Endodermal cell (in vitro differentiated cells): ENCODE measurements at places on chromosomes 2 and 18.

DNA sequence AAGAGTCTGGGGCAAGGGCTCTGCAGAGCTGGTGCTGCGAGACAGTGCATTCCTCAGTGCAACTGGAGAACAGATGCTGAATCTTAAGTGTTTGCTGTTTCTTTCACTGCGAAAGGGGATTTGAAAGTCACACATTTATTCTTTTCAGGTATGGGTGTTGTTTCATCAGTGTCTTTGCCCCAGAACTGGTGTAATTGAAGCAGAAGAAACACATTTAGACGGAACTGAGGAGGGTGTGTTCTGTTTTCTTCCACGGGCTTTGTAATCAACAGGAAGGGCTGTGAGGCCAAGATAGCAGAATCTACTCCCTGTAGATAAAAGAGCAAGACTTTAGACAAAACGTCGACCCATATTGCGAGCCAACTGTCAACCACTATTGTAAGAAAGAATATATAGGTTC is 151.9 kb downstream of the EPHA4 start:
- H3K27me3 ChIP-seq, result no peaks in the 10 kb centered on the region
- DNase-seq, result no peak
- H3K36me3 ChIP-seq, result peaks cover 74% of the 10 kb centered on the region
- no peaks in the 10 kb centered on the region for H3K4me1 ChIP-seq
- no peak overlapping the region for H3K4me3 ChIP-seq

DNA sequence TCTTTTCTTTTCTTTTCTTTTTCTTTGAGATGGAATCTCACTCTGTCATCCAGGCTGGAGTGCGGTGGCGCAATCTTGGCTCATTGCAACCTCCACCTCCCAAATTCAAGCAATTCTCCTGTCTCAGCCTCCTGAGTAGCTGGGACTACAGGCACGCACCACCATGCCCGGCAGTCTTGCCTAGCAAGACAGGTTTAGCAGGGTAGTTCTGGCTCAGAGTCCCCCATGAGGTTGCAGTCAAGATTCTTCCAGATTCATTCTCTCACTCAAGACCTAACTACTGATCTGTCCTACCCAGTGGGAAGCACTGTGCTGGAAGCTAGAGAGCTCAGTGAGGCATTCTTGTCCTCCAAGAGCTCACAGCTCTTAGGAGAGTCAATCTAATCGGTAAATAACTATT is 17.6 kb upstream of the ZAP70 start:
- no peaks in the 10 kb centered on the region for H3K36me3 ChIP-seq
- no peak overlapping the region for H3K27ac ChIP-seq
- H3K4me3 ChIP-seq, result no peak overlapping the region
- peaks cover 2% of the 10 kb centered on the region for H3K4me1 ChIP-seq
- peak; percentile 44 for DNase-seq

GRCh38 chr2:24793761-24794435 is 673 bp downstream of the CENPO start:
- H3K4me3 ChIP-seq, result peak overlapping the region; percentile 93
- H3K4me1 ChIP-seq, result no peaks in the 10 kb centered on the region
- DNase-seq, result no peak
- H3K27ac ChIP-seq, result peak overlapping the region; percentile 95

GRCh38 chr2:232501331-232501771 is 13.7 kb upstream of the ECEL1 start:
- DNase-seq, result no peak
- no peak overlapping the region for H3K4me3 ChIP-seq
- peaks cover 49% of the 10 kb centered on the region for H3K27me3 ChIP-seq
- peaks cover 3% of the 10 kb centered on the region for H3K4me1 ChIP-seq

DNA sequence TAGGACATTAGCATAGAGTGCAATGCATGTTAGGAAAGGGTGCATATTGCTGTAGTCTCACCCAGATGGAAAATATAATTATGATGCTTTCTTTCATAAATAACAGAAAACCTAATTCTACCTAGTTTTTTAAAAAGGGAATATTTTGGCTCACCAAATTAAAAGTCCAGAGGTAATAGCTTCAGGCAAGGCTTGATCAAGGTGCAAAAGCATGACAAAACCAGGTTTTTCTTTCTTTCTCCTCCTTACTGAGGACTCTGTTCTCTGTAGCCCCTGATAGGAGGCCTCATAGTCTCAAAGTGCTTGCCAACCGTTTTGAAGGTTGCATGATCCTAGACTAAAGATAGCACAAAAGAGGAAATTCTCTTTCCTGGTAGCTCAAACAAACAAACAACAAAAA is 349.9 kb downstream of the CTNNA2 start:
- H3K27ac ChIP-seq, result no peak overlapping the region
- no peak for DNase-seq
- H3K4me1 ChIP-seq, result peaks cover 2% of the 10 kb centered on the region
- no peaks in the 10 kb centered on the region for H3K27me3 ChIP-seq

DNA sequence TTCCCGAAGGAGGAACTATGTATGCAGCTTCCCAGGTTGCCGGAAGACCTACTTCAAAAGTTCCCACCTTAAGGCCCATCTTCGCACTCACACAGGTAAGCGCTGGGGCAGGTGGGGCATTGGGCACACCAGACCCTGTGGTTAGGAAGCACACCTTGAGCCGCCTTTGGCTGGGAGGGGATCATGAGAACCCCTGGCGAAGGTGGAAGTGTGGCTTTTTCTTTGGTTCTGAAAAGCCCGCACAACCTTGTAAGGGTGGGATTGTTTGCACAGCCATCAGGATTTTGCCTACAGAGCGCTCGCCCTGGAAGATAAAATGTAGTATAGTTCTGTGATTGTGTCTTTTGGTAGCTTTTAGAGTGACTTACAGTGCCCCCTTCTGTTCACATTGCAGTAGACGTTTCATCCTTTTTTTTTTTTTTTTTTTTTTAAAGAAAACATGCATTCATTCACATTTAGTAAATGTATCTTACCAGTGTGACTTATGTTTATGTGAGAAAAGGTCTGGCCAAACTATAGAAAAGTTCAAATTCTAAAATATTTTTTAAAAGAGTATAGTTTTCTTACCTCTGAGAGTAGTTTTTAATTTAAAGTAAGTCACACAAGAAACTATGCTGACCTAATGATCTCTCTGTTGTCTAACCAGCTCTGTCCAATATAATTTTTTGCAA is 5.3 kb downstream of the KLF11 start:
- no peak overlapping the region for H3K27ac ChIP-seq
- H3K4me3 ChIP-seq, result no peak overlapping the region
- DNase-seq, result peak; percentile 63
- H3K27me3 ChIP-seq, result no peaks in the 10 kb centered on the region
- H3K4me1 ChIP-seq, result no peaks in the 10 kb centered on the region

- H3K36me3 ChIP-seq, result no peaks in the 10 kb centered on the region
- H3K4me3 ChIP-seq, result no peak overlapping the region
- no peak for DNase-seq
- H3K27ac ChIP-seq, result no peak overlapping the region
- H3K27me3 ChIP-seq, result no peaks in the 10 kb centered on the region
Measured at GRCh38 chr2:124296470-124296869, 271.4 kb downstream of the CNTNAP5 start.

DNA sequence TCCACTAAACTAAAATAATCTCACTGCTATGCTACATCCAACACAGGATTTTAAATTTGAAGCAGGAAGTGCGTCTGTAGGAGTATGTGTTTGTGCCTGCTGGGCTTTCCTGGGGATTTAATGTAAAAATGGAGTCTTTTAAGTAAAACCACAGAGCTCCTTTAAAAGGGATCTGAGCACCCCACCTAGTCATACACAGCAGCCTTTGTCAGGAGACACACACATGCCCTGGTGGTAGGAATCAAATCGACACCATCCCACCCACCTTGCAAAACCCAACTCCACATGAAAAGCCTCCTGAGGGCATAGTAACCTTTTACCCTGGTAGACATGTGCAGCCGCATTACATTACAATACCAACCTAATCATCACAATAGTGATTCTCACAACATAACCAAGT is 29.1 kb downstream of the UXS1 start:
- peaks cover 3% of the 10 kb centered on the region for H3K36me3 ChIP-seq
- no peaks in the 10 kb centered on the region for H3K27me3 ChIP-seq
- H3K27ac ChIP-seq, result no peak overlapping the region
- no peak overlapping the region for H3K4me3 ChIP-seq
- H3K4me1 ChIP-seq, result no peaks in the 10 kb centered on the region
- peak; percentile 65 for DNase-seq

GRCh38 chr2:68776124-68776523 is 41.5 kb downstream of the ARHGAP25 start:
- no peak overlapping the region for H3K4me3 ChIP-seq
- no peak for DNase-seq
- H3K27me3 ChIP-seq, result no peaks in the 10 kb centered on the region
- H3K4me1 ChIP-seq, result peaks cover 11% of the 10 kb centered on the region
- no peaks in the 10 kb centered on the region for H3K36me3 ChIP-seq
- no peak overlapping the region for H3K27ac ChIP-seq

GRCh38 chr2:47015206-47015605 is 99.6 kb upstream of the MCFD2 start:
- no peak overlapping the region for H3K27ac ChIP-seq
- H3K4me1 ChIP-seq, result peaks cover 4% of the 10 kb centered on the region
- no peaks in the 10 kb centered on the region for H3K36me3 ChIP-seq
- DNase-seq, result no peak
- H3K27me3 ChIP-seq, result no peaks in the 10 kb centered on the region

DNA sequence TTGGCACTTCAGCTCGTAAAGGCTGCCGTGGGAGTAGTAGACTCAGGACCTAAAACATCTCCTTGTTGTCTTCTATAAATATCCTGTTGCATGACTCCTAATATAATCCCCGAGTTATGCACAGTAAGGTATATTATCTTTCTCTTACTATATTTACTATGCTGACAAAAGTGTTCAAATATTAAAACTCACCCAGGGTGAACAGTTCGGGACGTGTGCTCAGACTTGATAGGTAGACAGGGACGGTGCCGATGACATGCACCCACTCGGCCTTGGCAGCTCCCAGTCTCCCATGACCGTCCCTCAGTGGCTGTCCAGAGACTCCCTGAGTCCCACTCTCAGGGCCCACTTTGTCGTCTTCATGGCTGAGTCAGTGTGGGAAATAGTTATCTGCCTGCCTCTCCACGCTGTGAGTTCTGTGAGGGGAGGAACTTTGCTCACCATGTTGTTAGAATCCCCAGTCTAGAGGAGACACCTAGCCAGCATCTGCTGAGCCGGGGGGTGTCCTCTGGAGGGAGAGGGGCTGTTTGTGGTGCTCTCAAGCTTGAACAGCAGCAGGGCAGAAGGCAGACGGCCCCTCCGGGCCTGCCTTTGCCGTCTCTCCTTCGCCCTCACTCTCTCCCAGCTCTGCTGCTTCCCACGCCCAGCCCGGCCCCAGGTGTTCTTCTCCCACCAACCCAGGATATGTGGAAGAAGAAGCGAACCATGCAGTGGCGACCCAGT is 75.0 kb downstream of the DGKD start:
- no peak overlapping the region for H3K4me3 ChIP-seq
- no peak overlapping the region for H3K27ac ChIP-seq
- H3K4me1 ChIP-seq, result no peaks in the 10 kb centered on the region
- no peaks in the 10 kb centered on the region for H3K36me3 ChIP-seq
- DNase-seq, result no peak

DNA sequence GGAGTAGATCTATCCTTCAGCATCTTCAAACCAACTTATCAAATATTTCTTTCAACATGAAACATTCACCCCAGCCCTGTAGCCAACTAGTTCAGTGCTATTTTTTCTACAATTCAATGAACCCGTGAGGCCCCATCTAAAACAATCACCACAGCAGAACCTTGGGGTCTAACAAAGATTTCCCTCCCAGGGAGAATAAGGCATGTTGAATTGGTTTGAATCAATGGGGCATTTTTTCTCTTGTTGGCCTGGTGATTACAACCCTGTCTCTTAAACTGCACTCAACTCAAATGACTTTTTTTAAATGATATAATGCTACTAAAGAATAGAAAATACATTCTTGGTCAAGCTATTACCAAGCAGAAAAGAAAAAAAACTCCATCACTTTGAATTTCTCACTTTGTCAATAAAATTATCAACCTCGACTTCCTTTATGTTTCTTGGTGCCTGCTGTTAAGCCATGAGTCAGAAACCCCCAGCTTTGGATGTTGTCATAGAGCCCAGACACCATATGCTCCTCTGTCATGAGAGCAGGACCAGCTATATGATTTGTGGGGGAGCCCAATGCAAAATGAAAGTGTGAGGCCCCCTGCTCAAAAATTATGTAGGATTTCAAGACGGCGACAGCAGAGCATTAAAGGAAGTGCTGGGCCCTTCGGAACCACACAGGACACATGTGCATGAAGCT is 282.4 kb downstream of the MEIS1 start:
- no peak for DNase-seq
- peak overlapping the region; percentile 72 for H3K27ac ChIP-seq
- H3K36me3 ChIP-seq, result no peaks in the 10 kb centered on the region
- no peaks in the 10 kb centered on the region for H3K4me1 ChIP-seq

GRCh38 chr2:21118302-21118920 is 5.4 kb upstream of the TDRD15 start:
- H3K36me3 ChIP-seq, result no peaks in the 10 kb centered on the region
- H3K4me1 ChIP-seq, result no peaks in the 10 kb centered on the region
- no peak overlapping the region for H3K4me3 ChIP-seq
- no peak overlapping the region for H3K27ac ChIP-seq
- no peaks in the 10 kb centered on the region for H3K27me3 ChIP-seq
- DNase-seq, result peak; percentile 77

DNA sequence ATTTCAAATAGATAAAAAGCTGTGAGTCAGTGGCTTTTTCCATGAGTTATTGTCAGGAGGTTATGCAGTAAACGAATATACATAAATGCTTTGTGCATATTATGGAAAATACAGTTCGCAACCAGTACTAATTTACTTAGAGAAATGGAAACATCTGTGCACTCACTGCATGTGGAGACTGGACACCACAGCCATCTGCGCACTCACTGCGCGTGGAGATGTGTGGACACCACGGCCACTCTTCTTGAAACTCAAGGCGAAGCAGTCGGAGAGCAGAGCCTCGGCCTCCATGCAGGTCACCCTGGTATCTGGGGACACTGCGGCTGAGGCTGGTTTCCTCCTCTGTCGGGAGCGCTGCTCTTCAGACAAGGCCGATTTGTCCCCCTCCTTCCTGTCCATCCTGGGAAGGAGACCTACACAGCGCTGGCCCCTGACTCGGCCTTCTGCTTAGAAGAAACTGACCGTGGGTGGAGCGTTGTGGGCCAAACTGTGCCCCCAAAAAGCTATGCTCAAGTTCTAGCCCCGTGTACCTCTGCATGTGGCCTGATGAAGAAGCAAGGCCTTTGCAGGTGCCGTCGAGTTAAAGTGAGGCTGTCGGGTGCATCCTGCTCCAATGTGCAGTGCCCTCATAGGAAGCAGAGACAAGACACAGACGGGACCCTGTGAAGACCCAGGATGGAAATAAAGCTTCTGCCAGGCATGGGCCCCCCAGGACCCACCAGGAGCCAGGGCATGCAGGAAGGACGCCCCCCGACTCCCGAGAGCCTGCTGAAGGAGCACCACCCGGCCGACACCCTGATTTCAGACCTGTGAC is 88.0 kb downstream of the TPO start:
- no peak overlapping the region for H3K27ac ChIP-seq
- no peak overlapping the region for H3K4me3 ChIP-seq
- H3K36me3 ChIP-seq, result no peaks in the 10 kb centered on the region
- no peak for DNase-seq
- no peaks in the 10 kb centered on the region for H3K27me3 ChIP-seq
